HTR-8/SVneo (cell line): ENCODE measurements at places on chromosomes 12 and 14.

DNA sequence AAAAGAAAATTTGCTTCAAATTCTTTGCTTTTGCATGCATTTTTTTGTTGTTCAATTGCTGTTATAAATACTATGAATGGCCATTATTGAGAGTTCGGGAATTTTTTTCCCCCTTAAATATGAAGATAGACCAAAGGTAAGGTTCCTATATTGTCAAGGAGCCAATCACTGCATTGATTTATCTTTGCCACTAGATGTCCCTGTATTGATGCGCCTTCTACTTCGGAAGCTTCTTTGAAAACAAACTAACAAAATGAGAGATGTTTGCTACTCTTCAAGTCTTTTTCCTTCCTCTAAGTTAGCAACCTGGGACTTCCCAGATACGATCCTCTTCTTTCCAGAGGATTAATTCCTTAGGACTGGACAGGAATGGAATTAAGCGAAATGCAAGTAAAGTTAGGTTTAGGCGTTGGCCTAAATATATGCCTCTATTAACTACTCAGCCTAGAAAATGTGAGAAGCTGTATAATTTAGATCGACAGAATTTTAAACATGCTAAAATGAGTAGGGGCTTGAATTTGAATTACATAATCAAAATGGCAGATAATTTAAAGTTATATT is 318.1 kb downstream of the AEBP2 start:
- DNase-seq, result no peak

GRCh38 chr12:32734952-32735351 is 20.7 kb downstream of the YARS2 start:
- DNase-seq, result no peak

DNA sequence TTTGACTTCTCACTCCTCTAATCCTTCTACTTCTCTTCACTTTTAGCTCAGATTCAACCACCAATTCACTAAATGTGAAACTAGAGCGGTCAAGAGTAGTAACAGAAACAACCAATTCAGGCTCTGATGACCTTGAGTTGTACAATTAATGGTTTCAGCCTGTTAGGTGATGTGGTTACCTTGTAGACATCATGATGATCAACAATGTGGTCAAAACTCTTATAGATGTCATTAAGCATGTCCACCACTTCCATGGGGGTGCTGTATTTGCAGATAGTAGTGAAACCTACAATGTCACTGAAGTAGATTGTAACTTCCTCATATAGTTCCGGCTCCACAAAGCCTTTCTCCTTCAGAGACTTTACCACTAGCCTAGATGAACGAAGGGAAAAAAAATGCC is 54.1 kb upstream of the PLBD1 start:
- no peak for DNase-seq

DNA sequence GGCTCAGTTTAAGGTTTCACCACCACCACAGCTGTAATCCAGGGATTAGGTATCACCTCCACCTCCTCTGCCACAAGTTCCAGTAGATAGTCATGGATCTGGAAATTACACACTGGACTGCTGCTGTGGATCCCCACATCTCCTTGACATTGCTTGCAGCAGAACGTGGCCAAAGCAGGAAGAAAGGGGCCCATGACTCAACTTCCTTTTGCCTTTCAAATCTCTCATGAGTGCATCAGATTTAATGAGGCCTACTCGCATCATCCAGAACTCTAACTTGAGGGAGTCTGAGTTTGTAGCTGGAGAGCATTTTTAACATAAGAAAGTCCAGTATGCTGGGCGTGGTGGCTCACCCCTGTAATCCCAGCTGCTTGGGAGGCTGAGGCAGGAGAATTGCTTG is 29.2 kb upstream of the TMED10 start:
- peak; percentile 50 for DNase-seq

GRCh38 chr12:132325733-132326130 is 3.7 kb downstream of the GALNT9 start:
- DNase-seq, result no peak
